Right lobe of liver (tissue), 6 donors: ENCODE measurements at places on chromosomes 11 and 22. TPM values are rescaled to one million over a fixed set of nuclear protein-coding genes. Genes with fewer than 3 reads are reported as not detected.

PHOX2A gene
- total RNA-seq: not detected

- no peak overlapping the region for H3K4me3 ChIP-seq
- DNase-seq: no peak
- H3K36me3 ChIP-seq: no peaks in the 10 kb centered on the region
- H3K27me3 ChIP-seq: no peaks in the 10 kb centered on the region
- no peaks in the 10 kb centered on the region for H3K4me1 ChIP-seq
Measured at GRCh38 chr11:67490727-67491065, 7.9 kb downstream of the AIP start.

DNA sequence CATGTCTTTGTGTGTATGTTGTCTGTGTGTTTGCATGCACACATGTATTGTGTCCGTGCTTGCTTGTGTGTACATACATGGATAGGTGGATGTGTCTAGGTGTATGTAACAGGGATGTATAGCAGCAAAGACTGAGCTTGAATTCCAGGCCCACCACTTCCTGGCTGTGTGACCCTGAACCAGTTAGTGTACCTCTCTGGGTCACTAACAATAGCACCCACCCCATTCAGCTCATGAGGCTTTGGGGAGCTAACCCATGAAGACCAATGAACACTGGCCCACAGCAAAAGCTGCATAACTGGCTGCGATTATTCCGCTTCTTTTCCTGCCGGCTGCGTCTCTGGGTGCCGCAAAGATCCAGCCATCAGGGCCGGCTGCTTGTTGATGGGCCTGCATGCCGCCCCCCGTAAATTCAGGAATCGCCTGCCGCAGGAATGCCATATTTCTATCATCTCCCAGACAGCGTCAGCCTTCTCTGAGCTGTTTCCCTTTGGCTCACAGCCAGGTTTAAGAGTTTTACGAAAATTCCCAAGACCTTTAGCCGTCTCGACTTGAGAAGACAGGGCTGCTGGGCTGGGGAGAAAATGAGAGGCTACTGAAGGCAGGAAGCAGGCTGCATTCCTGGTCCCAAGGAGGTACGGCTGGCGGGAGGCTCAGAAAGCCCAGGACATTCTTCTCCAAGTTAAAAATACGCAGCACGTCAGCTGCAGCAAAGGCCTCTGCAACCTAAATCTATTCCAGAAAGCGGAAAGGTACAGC lies 224.6 kb downstream of the MN1 start:
- H3K36me3 ChIP-seq: no peaks in the 10 kb centered on the region
- no peaks in the 10 kb centered on the region for H3K27me3 ChIP-seq
- H3K27ac ChIP-seq: no peak overlapping the region
- no peaks in the 10 kb centered on the region for H3K4me1 ChIP-seq

GRCh38 chr11:131345406-131345805 lies 25.0 kb upstream of the NTM start:
- H3K4me3 ChIP-seq: no peak overlapping the region
- no peaks in the 10 kb centered on the region for H3K36me3 ChIP-seq
- DNase-seq: no peak
- no peaks in the 10 kb centered on the region for H3K27me3 ChIP-seq

GRCh38 chr22:23062616-23063538 lies 7.4 kb upstream of the GNAZ start:
- H3K27ac ChIP-seq: no peak overlapping the region
- H3K4me3 ChIP-seq: no peak overlapping the region
- H3K36me3 ChIP-seq: no peaks in the 10 kb centered on the region
- no peaks in the 10 kb centered on the region for H3K27me3 ChIP-seq

- no peaks in the 10 kb centered on the region for H3K27me3 ChIP-seq
- DNase-seq: no peak
- no peaks in the 10 kb centered on the region for H3K36me3 ChIP-seq
- H3K4me1 ChIP-seq: peaks cover 30% of the 10 kb centered on the region
- H3K27ac ChIP-seq: no peak overlapping the region
- H3K4me3 ChIP-seq: no peak overlapping the region
Measured at GRCh38 chr22:35971456-35972119, 57.0 kb downstream of the RBFOX2 start.

DNA sequence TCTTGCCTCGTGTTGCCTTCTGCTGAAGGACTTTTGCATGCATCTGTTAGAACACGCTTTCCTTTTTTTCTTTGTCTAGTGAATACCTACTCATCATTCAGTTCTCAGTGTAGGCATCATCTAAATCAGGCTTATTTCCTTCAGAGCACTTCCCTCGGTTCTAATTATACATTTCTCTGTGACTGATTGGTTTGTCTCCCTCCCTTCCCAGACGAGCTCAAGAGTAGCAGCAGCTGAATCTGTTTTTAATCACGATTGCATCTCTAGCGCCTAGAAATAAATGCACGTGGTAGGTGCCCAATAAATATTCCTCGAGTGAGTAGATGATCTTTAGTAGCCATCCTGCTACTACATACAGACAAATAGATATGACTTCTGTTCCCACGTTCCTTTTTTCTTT lies 6.3 kb downstream of the CEP164 start:
- no peaks in the 10 kb centered on the region for H3K27me3 ChIP-seq
- no peak overlapping the region for H3K4me3 ChIP-seq
- H3K4me1 ChIP-seq: peaks cover 9% of the 10 kb centered on the region

- no peaks in the 10 kb centered on the region for H3K36me3 ChIP-seq
- H3K4me3 ChIP-seq: no peak overlapping the region
- H3K27ac ChIP-seq: no peak overlapping the region
- no peaks in the 10 kb centered on the region for H3K4me1 ChIP-seq
Measured at GRCh38 chr22:35967046-35967397, 61.6 kb downstream of the RBFOX2 start.

GRCh38 chr22:25669253-25670069 lies 72.5 kb upstream of the MYO18B start:
- H3K4me3 ChIP-seq: no peak overlapping the region
- peaks cover 5% of the 10 kb centered on the region for H3K4me1 ChIP-seq
- H3K36me3 ChIP-seq: no peaks in the 10 kb centered on the region
- H3K27ac ChIP-seq: no peak overlapping the region

DNA sequence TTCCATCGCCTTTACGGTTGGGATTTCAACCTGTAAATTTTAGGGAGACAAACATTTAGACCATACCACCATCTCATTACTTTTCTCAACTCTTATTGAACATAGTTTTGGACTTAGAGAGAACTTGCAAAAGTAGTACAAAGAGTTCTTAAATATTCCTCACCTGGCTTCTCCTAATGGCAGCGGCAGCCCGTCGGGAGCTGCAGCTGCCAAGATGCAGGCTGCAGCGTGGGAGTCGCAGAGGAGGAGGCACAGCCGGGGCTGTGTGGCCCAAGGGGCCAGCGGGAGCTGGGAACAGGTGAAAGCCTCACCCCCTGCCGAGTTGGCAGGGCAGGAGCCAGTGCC lies 23.1 kb upstream of the RNASEH2C start:
- no peaks in the 10 kb centered on the region for H3K27me3 ChIP-seq
- no peak overlapping the region for H3K4me3 ChIP-seq
- DNase-seq: no peak
- H3K4me1 ChIP-seq: no peaks in the 10 kb centered on the region

DNA sequence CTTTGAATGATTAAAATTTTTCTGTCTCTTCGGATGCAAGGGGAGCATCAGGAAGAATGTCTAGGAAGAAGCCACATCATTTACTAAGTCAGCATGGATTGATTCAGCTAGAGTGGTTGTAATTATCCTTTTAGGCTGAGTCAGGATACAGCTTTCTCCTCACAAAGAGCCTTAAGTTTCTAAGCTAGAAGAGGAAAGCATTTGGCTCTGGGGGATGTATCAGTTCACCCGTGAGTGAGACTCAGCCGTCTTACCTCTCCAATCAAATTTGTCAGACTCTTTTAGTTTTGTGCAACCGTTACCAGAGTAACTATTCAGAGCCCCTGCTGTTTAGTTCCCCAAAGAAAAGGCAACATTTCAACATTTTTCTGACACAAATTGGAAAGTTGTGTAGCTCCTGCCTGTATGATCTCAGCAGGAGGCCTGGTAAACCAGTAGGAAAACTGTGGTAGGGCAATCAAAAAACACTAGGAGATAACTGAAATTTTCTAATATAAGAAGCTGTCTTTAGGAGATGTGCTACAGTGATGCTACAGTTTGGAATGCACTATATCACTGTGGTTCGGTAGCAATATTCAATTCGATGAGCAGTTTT lies 432.4 kb upstream of the LUZP2 start:
- no peaks in the 10 kb centered on the region for H3K36me3 ChIP-seq
- no peak overlapping the region for H3K4me3 ChIP-seq
- H3K27me3 ChIP-seq: no peaks in the 10 kb centered on the region
- no peak for DNase-seq
- H3K27ac ChIP-seq: no peak overlapping the region

DNA sequence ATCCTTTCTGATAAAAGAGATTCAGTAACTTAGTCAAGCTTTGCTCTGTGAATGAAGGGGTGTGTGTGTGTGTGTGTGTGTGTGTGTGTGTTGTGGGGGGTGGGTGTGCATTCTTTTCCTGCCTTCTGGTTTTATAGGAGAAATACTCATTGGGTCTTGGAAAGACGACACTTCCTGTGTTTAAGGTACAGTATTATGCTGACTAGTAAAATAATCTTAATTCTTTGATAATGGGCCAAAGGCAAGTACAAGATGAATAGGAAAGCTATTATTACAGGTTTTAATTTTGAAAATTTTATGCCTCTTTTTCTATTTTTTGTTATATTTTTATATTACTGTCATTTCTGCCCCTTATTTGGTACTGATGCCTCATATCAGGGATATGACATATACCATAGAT lies 26.1 kb downstream of the HSD17B12 start:
- no peaks in the 10 kb centered on the region for H3K36me3 ChIP-seq
- H3K4me1 ChIP-seq: no peaks in the 10 kb centered on the region
- no peak overlapping the region for H3K4me3 ChIP-seq

DNA sequence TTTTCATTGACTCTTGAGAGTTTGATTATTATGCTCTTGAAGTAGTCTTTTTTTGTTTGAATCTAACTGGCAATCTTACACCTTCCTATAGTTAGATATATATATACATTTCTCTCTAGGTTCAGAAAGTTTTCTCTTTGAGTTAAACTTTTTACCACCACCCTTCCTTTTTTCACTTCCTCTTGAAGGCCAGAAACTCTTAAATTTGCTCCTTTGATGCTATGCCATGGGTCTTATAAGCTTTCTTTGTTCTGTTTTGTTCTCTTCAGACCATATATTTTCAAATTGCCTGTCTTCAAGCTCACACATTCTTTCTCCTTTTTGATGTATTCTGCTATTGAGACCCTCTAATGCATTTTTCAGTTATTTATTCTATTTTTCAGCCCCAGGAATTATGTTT lies 513.5 kb upstream of the CNTN5 start:
- H3K36me3 ChIP-seq: no peaks in the 10 kb centered on the region
- no peak for DNase-seq
- no peaks in the 10 kb centered on the region for H3K27me3 ChIP-seq
- no peak overlapping the region for H3K4me3 ChIP-seq

IRAG1 gene
- total RNA-seq: 1.2 TPM

DNA sequence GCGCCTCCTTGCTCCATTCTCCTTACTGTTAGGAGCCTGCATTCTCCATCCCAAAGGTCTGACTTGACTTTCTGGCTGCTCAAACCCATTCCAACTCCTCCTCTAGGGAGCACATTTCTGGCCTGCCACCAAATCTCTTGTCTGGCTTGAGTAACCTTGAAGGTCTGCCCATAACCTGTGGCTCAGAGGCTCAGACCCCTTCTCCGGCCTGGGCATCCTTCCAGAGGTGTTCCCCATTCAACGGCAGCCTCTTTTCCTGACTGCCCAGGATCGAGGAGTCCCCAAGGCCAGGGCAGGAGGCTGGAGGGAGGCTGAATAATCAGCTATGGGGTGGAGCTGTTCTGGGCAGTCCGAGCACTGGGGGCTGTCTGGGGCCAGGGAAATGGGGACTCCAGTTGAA lies 2.2 kb downstream of the RAD9A start:
- H3K27ac ChIP-seq: no peak overlapping the region
- H3K36me3 ChIP-seq: peaks cover 24% of the 10 kb centered on the region
- no peaks in the 10 kb centered on the region for H3K4me1 ChIP-seq
- no peak overlapping the region for H3K4me3 ChIP-seq
- DNase-seq: no peak

TMEM151A gene
- total RNA-seq: not detected
